Adrenal gland (tissue), 19 donors: ENCODE measurements at places on chromosomes 7 and 10.

- no peak for DNase-seq
These were observed 114.5 kb upstream of the LYZL1 start for GRCh38 chr10:29174389-29174788.

DNA sequence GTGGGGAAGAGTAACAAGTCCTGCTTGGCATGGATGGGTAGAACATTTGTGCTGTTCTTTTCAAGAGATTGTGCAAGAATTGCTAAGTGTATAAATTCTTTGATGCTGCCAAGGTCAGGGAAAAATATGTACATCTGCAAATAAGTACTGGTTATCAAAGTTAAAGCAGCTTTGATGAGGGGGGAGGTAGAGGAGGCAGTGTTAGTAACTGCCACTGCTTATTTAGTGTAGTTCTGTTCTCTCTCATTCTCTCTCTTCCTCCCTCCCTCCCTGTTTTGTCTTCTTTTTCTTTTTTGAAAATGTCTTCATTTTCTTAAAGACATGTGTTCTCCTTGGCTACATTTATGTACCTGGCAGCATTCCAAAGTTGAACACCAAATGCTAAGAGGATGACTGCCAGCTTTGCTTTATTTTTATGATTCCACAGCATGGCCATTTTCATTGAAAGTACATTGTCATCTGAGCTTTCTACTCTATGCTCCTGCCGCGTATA, 18.6 kb downstream of the CACNB2 start:
- no peak for DNase-seq

GRCh38 chr7:23347682-23348180, 48.6 kb downstream of the MALSU1 start:
- no peak for DNase-seq

DNA sequence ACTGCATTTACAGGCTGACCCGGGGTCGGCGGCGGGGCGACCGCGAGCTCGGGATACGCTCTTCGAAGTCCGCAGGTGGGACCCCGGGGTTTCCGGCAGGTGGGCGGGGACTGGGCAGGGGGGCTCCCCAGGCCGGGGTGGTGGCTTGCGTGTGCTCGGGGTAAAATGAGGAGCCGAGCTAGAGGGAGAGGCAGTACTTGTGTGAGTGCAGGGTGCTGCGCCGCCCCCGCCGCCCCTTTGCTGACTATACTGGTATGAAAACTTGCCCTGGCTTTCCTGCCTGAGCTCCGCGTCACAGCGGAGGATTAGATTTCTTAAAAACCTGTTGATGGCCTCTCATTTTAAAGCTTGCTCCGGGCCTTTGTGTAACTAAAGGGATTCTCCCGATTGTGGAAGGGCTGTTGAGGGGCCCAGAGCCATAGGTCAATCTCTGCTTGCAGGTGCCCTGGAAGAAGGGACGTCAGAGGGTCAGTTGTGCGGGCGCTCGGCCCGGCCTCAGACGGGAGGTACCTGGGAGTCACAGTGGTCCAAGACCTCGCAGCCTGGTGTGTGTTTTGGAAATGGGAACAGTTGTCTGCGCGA, 488 bp downstream of the ARMC10 start:
- DNase-seq, result peak; percentile 75

DNA sequence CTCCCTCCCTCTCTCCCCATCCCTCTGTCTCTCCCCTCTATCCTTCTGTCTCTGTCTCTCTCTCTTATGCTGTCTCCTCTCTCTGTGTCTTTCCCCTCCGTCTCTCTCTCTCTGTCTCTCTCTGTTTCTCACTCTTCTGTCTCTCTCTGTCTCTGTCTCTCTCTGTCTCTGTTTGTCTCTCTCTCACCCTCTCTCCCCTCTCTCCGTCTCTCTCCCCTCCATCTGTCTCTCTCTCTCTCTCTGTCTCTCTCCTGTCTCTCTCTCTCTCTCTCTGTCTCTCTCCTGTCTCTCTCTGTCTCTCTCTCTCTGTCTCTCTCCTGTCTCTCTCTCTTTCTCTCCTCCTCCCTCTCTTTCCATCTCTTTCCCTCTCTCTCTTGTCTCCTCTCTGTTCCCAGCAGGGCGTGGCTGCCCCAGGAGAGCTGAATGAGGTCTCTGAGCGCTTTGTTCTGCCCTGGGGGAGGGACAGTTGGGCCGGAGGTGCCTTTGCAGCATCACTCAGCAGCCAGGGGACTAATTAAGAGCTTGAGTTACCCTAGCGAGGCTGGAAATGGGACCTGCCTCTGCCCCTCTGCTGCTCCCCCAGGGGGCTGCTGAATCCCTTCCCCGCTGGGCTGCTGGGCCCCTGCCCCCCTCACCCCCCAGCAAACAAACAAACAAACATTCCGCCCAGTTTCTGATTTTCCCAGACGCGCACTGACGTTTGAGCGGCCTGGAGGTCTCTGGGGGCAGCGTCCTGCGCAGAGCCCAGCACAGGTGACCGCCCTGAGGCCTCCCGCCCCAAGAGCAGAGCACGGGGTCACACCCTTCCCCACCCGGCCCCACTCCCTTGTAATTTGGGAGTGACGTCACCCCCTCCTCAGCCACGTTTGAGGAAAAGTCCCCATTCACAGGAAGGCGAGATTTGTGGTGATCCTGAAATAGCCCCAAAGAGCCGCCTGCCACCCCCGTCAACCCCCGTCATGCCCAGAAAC, 68.1 kb downstream of the PDGFA start:
- no peak for DNase-seq

GRCh38 chr7:12722636-12723605, 35.5 kb downstream of the ARL4A start:
- DNase-seq, result no peak

DNA sequence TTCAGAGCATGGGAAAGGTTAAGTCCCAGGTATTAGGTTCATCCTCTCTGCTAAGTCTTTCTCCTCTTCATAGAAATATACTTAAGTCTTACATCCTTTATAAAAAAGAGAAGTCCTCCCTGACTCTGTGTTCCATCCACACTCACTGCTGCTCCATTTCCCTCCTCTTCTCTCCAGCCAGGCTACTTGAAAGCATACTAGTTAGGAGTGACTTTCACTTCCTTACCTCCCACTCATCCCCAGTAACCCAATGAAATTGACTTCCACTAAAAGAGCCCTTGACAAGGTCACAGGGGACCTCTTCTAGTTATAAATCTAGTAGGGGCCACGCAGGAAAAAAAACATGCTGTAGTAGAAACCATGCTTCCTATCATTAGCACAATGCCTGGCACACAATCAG, 133.1 kb upstream of the AGK start:
- no peak for DNase-seq

- DNase-seq, result no peak
These were observed 37.0 kb downstream of the CPVL start for GRCh38 chr7:29109358-29109757.

- DNase-seq, result no peak
These were observed 32.7 kb upstream of the ZNF735 start for GRCh38 chr7:64174328-64174727.

- DNase-seq, result no peak
These were observed 243.7 kb upstream of the SP8 start for GRCh38 chr7:21030237-21030871.

- peak; percentile 68 for DNase-seq
These were observed at the start of gene MET for GRCh38 chr7:116671681-116672595. Gene MET, plus strand, starts transcription at chr7:116672196. Its CDS starts 26,889 bp downstream, at chr7:116699085.

- no peak for DNase-seq
These were observed 52.4 kb downstream of the NPTX2 start for GRCh38 chr7:98669329-98670000.

GRCh38 chr7:75854233-75854632, 24.6 kb upstream of the RHBDD2 start:
- DNase-seq, result no peak

- peak; percentile 75 for DNase-seq
These were observed 48.8 kb upstream of the SMNDC1 start for GRCh38 chr10:110353244-110354119.

DNA sequence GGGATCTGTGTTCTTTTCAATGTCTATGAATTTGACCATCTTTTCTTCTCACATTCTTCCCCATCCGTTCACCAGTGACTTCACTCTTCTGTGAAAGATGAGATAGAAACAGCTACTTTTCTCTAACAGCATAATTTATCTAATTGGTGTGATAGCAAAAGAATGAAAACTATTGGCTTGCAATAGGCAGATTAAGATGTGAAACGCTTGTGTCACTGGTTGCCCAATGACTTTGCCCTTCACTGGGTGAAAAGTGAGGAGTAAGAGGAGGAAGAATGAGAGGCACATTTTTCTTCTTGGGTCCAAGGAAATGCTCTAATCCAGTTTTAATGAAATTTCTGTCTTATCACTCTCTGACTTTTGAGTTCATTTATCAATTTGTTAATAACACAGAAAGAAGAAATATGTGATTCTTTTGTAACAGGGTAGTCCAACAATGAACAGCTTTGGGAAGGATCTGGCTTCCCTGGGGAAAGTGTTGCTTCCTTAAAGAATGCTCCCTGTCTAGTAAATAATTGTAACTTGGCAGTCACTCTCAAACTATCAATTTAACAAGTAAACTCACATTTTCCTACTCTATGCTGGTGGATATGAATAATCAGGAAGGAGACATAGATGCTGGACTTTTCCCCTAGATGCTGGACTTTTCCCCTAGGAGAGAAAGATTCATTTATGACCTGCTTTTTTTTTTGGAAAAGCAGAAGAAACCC, 35.1 kb downstream of the BET1 start:
- no peak for DNase-seq

GRCh38 chr10:97762056-97762455, 9.7 kb downstream of the SFRP5 start:
- no peak for DNase-seq

DNA sequence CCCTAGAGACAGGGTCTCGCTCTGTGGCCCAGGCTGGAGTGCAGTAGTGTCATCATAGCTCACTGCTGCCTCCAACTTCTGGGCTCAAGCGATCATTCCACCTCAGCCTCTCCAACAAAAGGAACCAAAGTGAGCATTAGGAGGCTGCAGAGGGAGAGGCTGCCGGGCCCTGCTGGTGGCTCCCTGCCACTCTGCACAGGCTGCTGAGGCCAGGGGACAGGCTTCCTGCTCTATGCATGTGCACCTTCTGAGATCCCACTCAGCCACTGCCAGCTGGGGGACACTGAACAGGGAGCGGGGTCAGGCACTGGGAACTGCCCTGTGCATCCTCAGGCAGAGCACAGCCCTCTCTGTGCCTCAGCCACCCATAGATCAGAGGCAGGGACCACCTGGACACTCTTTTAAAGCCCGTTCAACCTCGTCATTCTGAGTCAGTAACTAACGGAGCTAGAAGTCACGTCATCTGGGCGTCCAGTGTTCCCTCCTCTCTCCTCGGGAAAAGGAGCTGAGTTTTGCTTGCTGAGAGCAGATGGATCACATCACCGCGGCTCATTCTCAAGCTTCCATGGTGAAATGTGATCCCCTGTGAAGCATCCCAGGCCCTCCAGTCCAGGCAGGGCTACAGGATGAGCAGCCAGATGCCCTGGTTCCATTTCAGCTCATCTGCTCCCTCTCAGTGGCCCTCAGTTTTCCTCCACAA, 109.6 kb downstream of the MYL10 start:
- no peak for DNase-seq

- DNase-seq, result no peak
These were observed 51.0 kb downstream of the BAMBI start for GRCh38 chr10:28728366-28728765.

GRCh38 chr10:109820620-109821405, 102.5 kb downstream of the XPNPEP1 start:
- no peak for DNase-seq

GRCh38 chr10:116761883-116762282, 19.5 kb upstream of the HSPA12A start:
- no peak for DNase-seq

GRCh38 chr7:100632951-100633717, 8.2 kb downstream of the TFR2 start:
- DNase-seq, result peak; percentile 71

DNA sequence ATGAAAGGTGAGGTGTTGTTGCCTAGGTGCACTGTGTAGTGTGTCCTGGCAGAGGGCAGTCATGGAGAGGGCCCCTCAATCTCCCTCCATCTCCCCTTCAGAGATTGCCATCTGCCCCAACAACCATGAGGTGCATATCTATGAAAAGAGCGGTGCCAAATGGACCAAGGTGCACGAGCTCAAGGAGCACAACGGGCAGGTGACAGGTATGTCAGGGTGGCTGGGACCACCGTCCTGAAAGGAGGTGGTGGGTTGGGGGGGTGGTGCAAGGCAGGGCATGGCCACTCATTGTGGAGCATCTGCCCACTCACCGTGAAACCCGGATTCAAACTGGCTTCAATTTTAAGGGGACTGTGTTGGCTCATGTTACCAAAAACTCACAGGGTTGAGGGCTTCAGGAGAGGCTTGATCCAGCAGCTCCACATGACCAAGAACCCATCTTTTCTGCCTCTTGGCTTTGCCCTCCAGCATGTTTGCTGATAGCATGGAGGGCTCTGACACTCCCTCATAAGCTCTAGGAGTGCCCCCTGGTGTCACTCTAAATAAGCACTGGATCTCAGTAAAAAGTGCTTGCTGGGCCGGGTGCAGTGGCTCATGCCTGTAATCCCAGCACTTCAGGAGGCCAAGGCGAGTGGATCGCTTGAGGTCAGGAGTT, 12.2 kb downstream of the ARPC1B start:
- DNase-seq, result no peak

- DNase-seq, result no peak
These were observed 229.8 kb upstream of the YAE1 start for GRCh38 chr7:39336442-39336841.

- no peak for DNase-seq
These were observed 32.6 kb downstream of the PDZD8 start for GRCh38 chr10:117342641-117343040.

- DNase-seq, result no peak
These were observed 223.5 kb downstream of the GLRX3 start for GRCh38 chr10:130359711-130360110.

DNA sequence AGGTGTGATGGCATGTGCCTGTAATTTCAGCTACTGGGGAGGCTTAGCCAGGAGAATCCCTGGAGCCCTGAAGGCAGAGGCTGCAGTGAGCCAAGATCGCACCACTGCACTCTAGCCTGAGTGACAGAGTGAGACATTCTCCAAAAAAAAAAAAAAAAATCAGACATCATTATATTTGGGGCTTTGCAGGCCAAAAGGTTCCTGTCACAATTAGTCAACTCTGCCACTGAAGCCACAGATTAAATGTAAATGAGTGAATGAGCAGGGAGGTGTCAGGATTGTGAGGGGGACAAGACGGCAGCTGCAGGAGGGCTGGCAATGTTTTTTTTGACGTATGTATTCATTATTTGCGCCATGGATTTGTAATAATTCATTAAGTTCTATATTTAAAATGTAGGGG, 3.3 kb downstream of the ZNF33B start:
- DNase-seq, result no peak

DNA sequence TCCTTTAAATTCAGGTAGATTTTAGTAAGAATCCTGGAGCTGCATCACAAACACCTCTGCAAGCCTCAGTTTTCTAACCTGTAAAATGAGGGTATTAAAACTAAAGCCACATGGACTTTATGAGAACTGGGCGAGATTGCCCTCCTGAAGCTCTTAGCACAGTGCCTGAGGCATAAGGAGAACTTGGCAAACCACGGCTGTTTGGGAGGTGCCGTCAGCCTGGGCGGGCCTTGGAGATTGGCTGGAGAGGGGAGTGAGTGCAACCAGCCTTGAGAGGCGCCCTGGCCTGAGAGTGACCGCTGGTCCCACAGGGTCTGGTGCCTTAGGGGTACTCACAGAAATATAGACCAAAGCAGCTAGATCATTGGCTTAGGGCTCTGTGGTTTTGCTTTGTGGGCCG, 5.4 kb upstream of the TNS3 start:
- DNase-seq, result no peak

- DNase-seq, result no peak
These were observed 7.3 kb downstream of the KMT2E start for GRCh38 chr7:105021352-105021751.
